ENCODE measurements at places on chromosomes 3 and 15.

DNA sequence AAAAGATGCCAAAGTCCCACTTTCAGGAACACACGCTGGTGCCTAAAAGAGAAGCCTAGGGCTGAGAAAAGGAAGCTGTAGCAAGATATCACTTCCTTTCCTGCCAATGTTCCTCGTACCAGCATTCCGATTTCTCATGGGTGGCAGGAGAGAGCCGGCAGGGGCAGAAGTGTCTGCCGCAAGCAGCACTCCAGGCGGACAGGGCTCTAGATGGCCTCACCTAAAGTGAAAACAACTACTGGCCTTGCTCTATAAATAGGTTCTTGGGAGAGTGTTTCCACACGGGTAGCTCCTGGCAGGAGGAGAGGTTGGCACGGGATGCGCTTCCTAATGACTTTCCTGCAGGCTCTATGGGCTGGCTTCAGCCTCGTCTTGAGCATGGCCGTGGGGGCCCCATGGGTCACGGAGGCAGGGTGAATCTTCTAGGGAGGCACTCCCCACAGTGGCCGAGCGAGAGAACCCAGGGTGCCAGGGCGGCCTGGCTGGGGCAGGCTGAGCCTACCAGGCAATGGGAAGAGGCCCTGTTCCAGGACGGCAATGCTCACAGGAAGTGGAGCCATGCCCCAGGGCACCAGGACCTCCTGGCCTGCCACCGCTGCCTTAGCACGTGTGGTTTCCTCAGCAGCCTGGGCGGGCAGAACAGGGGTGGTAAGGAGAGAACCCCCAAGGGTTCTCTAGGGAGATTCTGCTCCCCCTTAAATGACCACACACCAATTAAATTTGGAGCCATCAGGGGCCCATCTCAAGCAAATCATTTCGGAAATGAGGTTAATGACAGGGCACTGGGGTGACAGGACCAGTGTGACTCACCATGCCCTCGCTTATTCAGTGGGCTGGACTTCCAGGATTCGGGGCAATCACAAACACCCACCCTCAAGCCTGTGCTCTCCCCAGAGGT is 14.6 kb upstream of the DUSP7 start:
- no peak for DNase-seq

GRCh38 chr3:53680028-53680427 is 166.2 kb downstream of the CHDH start:
- no peak for DNase-seq

GRCh38 chr15:62307551-62307950 is 142.5 kb upstream of the C2CD4B start:
- DNase-seq = no peak

DNA sequence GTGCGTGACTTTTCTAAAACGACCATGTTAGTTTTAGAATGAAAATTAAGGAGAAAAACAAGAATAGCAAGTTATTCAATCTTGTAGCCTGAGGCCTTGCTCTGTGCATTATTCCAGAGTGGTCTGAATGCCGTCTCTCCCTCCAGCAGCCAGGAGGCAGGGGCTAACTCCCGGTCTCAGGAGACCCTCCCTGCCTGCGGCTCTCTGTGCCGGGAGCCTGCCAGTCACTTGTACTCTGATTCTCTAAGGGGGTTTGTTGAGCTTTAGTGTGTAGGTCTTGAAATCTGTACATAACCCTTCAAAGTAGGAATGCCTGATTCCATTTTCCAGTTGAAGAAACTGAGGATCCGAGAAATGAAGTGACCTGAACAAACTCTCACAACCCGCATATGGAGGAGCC is 97.3 kb downstream of the ARNT2 start:
- no peak for DNase-seq

DNA sequence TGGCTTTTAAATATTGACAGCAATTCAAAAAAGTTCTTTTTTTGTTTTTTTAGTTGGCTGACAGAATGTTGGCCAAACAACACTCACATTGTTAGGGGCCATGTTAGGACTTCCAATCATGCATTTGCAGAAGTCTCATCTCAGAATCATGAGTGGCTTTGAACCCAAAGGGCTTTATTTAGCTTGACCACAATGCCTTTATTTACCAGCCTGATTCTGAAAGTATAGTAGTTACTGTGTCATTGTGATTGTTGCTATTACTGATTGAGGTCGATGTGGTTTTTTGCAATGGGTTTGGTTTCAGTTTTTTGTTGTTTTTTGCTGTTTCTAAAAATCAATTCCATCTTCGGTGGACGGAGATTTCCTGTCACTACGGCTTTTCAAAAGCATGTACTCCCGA is 7.2 kb downstream of the GLDN start:
- no peak for DNase-seq

DNA sequence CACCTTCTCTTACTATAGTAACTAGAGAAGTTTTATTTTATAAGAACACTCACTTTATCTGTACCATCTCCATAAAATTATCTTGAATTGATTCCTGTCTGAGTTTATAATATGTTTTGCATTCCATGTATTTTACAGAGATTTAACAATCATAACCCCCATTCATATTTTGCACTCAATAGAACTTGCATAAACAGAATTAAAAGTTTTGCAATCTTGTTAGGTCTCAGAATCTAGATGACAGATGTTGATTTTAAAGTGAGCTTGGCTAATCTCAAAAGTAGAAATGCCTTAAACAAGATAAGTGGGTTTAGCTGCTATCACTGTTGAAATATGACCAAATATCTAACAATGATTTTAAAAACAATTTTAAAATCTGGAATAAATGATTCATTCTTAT is 107.9 kb upstream of the EPHA6 start:
- DNase-seq = no peak

DNA sequence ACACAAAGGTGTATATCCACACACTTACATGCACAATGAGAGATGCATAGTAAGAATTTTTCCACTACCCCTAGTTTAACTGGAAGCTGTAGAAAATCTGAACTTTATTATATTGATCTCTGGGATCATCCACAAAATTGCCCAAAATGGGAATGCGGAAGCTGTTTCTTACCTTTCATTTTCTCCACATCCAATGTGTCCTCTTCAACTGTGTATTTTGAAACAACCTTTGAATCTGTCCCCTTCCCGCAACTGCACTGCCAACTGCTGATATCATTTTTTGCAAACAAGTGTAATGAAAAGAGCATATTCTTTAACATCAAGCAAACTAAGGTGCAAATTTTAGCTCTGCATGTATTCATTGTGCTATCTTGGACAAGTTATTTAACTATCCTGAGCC is 427.6 kb upstream of the TPRG1 start:
- no peak for DNase-seq

- DNase-seq = no peak
These were observed 87.3 kb upstream of the C15orf61 start for GRCh38 chr15:67433495-67434099.

GRCh38 chr15:64112073-64112772 is 16.4 kb downstream of the SNX1 start:
- no peak for DNase-seq

DNA sequence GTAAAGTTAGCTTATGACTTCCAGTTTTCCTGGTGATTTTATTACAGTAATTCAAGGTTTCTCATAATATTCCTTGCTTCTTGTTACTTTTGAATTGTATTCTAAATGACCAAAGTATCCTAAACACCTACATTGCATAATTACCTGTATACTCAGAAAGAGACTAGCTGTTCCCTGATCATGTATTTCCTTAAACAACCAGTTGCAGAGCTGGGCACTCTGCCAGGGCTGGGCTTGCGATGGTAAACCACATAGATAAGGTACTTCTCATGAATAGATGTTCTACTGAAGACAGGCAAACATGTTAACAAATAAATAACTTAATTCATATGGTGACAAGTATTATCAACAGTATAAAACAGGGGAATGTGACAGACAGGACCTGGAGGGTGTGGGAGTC is 142.3 kb upstream of the WNT5A start:
- DNase-seq = no peak

GRCh38 chr15:49989498-49989897 is 129.5 kb downstream of the ATP8B4 start:
- no peak for DNase-seq

DNA sequence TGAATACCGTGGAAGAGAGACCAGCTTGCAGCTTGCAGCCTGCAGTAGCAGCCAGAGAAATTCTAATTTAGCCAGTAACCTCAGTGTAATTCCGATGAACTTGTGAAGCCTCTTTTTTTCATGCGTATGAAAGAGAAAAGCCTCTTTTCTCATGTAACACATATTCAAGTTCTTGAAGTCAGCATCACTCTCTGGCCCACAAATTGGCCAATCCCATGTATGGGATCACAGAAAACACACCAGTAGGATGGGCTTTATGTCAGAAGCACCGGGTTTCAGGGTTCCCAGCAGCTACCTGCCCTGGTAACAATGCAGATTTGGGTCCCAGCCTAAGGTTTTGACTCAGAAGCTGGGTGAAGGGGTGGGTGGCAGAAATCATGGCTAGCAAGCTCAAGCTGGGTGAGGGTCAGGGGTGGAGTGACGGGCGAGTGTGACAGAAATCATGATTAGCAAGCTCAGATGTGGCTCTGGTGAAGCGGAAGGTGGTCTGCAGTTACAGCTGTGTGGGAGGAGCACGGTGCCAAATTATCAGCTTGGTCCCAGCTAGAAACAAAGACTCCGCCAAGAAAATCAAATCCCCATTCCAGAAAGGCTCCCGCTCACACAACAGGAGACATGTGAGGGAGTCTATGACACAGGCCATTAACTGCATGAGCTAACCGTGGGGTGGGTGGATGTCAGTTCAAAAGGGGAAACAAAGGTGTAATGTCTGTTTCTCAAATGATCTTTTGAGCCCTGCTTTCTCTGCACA is 86.6 kb downstream of the SNRK start:
- no peak for DNase-seq

DNA sequence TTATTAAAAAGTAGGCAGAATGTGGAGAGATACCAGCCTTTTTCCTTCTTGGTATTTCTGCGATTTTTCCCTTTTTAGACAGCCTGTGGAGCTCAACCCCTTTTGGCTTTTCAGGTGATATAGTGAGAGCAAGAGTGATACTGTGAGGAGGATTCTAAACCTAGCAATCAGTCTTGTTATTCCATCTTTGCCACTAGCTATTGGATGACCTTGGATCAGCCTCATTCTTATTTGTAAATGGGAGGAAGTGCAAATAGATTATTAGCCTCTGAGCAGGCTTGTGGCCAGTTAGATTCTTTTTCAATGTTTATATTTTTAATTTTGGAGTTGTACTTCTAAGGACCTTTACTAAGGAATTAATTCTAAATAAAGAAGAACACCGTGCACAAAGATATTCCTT is 34.0 kb downstream of the IQGAP1 start:
- DNase-seq = no peak

GRCh38 chr3:110969229-110970211 is 102.1 kb upstream of the NECTIN3 start:
- no peak for DNase-seq

DNA sequence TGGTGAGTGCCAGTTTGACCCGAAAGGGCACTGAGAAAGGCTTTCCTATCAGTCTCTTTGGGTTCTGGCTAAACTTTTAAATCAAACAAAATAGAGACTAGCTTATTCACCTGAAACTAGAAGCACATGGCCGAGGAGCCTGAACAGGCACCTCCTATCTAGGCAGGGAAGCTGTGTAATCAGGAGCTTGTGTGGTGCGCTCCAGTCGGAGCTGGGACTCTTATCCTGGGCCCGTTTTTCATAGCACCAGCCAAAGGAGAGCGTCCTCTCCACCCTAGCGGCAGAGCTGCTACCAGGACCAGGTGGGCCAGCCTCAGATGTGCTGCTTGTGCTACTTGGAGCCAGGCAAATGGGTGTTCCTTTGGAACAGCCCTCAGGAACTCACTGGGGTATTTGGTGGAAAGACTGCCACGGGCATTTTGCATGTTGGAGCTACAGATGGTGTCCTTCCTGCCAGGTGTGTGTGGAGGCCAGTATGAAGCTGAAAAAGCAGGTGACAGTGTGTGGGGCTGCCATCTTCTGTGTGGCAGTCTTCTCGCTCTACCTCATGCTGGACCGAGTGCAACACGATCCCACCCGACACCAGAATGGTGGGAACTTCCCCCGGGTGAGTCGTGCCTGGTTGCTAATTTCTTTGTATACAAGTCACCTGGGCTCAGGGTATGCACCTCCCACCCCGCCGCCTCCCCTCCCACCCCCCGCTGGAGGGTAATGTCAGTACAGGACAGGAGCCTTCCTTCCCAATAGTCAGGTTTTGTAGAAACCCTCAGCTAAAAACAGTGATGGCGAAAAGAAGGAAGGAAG is 833 bp downstream of the MAN2A2 start:
- no peak for DNase-seq

- peak; percentile 48 for DNase-seq
These were observed 2.9 kb upstream of the NME9 start for GRCh38 chr3:138332472-138333073.

Data from NCI-H1694 (cell line).